ENCODE measurements at places on chromosomes 1 and 21.

- no peak for DNase-seq
Measured at GRCh38 chr1:41953291-41953690, 34.6 kb upstream of the HIVEP3 start.

GRCh38 chr1:168553680-168554553 lies 10.1 kb upstream of the XCL2 start:
- no peak for DNase-seq

- peak; percentile 96 for DNase-seq
Measured at GRCh38 chr1:38834937-38835827, 24.4 kb downstream of the RRAGC start.

- no peak for DNase-seq
Measured at GRCh38 chr1:99003581-99004253, 944 bp downstream of the PLPPR5 start.

GRCh38 chr1:43509740-43510375 lies 20.8 kb upstream of the PTPRF start:
- DNase-seq: no peak

DNA sequence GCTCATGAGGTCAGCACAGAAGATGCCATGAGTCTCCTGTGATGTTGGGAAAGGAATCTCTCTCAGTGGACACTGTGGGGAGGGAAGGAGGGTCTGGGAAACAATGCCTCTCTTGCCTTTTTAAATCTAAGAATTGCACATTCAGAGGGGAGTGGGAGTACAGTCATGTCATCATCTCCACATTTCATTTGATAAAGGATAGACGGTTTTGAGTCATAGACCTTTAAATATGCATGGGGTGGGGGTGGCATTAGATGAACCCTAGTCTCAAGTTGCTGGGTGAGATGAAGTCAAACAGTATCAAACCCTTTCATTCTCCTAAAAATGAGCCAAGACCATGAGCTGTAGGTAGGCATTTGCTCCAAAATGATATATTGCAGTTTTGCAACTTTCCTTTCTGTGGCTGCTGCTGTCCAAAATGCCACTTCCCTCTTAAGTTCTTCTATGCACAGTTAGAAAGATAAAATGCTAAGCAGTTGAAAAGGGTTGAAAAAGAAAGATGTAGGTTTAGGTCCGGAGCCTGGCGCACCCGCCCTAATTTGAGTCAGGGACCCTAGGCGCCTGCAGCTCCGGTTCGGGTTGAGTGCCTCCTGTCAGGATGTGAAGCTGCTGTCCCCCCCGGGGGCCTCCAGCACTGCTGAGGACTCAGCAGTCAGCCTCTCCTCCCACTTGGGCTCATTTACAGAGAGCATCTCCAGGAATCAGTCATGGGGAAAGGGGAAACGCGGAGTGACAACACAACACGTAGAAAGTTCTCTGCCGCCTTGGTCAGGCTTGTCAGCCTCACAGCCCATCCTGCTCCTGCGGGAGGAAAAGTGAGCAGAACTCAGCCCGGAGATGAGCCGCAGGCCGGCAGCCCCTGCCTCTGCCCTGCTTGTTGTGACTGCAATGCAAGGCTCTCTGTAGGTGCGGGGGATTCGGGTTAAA lies 479.3 kb upstream of the RUNX1 start:
- peak; percentile 57 for DNase-seq

DNA sequence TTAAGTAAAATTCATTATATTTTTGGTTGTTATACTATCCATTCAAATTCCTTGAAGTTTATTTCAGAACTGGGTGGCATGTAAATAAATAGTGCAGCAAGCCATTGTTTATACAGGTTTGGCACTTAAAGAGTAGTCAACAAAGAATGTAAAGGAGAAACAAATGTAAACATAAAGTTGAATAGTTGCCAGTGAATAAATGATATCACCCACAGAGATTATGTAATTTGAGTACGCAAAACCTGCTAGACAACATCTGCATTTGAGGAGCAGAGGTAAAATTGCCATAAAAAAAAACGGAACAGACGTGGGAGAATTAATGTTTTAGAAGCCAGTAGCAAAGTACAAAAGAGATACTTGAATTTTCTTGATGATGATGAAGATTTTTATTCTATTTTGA lies 111.6 kb downstream of the ADGRL2 start:
- no peak for DNase-seq

DNA sequence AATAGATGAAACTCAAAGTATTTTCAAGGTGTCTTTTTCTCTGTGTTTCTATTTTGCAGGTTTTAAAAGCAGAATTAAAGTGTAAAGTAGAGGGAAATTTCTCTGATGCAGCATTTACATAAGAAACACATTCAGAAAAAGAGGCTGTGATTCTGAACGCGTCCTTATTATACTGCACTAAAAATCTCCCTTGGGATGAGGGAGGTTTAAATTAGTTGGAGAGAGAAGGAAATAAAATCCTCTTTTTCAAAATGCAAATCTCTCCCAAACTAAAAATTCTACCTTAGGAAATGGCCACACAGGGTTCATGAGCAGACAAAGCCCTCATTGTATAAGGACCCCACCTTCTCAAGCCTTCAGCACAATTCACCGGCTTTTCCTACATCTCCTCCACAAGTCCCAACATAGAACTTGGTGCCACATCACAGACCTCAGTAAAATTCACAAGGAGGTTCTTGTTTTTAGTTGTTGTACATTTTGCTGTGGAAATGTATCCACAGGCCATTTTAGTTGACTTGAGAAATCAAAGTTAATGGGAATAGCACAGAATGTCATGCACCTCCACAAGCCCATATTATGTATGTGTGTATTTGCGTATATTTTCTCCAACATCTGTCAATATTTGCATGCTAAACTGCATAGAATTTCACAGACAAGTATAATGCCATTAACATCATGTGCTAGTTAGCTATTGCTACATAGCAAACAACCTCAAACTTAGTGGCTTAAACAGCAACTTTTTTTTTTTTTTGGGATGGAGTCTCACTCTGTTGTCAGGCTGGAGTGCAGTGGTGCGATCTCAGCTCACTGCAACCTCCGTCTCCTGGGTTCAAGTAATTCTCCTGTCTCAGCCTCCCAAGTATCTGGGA lies 59.8 kb downstream of the MAB21L3 start:
- no peak for DNase-seq

DNA sequence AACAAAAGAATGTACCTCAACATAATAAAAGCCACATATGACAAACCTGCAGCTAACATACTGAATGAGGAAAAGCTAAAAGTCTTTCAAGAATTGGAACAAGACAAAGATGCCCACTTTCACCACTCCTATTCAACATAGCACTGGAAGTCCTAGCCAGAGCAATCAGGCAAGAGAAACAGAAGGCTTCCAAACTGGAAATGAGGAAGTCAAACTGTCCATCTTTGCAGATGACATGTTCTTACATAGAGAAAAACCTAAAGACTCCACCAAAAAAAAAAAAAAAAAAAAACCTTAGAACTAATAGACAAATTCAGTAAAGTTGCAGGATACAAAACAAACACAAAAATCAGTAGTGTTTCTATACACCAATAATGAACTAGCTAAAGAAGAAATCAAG lies 20.2 kb downstream of the NSL1 start:
- no peak for DNase-seq

DNA sequence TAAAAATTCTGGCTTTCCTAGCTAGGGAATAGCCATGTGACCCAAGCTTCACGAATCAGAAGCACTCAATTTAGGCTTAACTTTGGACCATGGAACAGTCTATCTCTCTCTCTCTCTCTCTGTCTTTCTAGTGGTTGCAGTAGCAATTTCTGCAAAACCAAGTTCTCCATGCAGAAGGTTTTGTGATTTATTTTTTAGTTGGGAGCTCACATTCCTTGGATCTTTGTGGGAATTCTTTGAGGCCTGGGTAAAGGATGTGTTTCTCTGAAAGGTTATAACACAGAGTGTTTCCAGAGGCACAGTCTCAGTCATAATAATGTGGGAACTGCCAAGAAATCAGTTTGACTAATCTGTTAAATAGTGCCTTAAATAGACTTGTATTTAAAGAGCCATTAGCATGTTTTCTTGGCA lies 112.3 kb upstream of the COL11A1 start:
- DNase-seq: peak; percentile 3

GRCh38 chr21:33286600-33287456 lies 20.7 kb downstream of the IL10RB start:
- DNase-seq: peak; percentile 24

DNA sequence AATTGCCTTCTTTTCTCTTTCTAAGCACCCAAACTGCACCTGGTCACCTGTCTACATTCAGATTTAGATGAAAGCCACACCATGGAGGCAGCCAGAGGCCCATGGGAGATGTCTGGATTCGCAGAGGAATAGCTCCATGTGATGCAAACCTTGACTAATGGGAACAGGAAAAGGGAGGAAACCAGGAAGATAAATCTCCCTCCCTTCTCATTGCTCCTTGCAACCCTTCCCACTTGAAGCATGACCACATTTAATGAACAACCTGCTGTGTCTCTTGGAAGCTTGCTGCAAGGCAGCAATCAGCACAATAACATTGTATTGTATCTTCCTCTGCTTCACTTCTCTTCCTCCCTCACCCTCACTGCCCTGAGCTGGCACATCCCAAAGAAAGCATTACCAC lies 42.6 kb upstream of the KLF17 start:
- no peak for DNase-seq

GRCh38 chr1:243559575-243560162 lies 290.4 kb downstream of the AKT3 start:
- DNase-seq: no peak

GRCh38 chr1:12447307-12447706 lies 170.7 kb downstream of the DHRS3 start:
- DNase-seq: peak; percentile 49

- DNase-seq: no peak
Measured at GRCh38 chr21:35179990-35180540, 131.0 kb upstream of the RUNX1 start.

GRCh38 chr1:61724813-61725694 lies at the start of gene TM2D1:
Gene TM2D1 (minus strand): TSS chr1:61725141. CDS start chr1:61725120, 21 bp downstream.
- DNase-seq: peak; percentile 97

- no peak for DNase-seq
Measured at GRCh38 chr21:41370840-41371684, 9.2 kb downstream of the MX2 start.

- no peak for DNase-seq
Measured at GRCh38 chr21:45941717-45942546, 39.6 kb upstream of the COL6A1 start.

GRCh38 chr21:26377111-26377694 lies 195.9 kb downstream of the CYYR1 start:
- DNase-seq: no peak

DNA sequence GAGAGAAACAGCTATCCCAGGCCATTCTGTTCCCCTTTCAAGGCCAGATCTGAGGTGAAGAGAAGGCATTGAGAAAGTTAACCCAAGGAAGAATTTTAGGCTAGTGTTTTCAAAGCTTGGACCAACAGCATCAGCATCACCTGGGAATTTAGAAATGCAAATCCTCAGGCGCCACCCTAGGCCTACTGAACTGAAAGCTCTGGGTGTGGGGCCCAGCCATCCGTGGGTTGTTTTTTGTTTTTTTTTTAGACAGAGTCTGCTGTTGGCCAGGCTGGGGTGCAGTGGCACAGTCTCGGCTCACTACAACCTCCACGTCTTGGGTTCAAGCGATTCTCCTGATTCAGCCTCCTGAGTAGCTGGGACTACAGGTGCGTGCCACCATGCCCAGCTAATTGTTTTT lies 98.6 kb downstream of the RNF220 start:
- no peak for DNase-seq

- DNase-seq: no peak
Measured at GRCh38 chr1:56199061-56199460, 380.3 kb downstream of the PLPP3 start.

DNA sequence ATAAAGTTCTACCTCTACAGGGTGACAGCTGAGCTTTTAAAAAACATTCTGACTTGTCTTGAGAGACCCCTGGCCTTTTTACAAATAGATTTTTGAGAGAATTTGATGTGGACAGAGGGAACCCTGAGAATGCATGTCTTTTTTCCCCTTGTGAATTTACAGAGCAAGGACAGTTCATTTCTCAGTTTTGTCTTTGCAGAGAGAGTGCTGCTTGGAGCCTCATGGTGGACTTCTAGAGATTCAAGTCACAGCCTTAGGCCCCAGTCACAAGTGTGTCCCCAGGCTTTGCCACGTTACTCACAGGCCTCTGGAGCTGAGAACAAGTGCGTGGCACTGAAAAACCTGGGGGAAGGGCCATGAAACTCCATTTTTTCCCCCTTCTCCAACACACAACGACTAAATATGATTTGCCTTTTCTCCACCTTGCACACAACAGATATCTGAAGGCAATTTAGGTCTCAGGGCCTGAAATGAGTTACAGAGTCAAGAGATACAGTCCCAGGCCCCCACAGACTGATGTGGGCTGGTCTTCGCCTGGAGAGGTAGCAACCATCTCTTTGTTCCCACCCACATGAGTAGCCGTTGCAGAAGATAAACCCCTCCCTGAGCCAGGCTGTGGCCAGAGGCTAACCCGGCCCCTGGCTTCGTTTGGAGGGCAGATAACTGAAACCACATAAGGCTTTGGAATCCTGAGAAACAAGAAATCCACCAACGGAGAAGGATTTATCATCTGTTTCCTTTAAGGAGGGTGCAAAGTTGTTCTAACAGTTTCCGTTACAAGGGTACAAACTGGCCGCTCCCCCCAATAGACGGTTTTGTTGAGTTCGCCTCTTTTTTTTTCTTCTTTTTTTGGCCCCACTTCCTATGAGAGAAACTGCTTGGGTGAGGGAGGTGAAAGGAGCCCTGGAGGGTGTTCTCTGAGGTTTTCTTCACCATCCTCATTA lies 1.0 kb upstream of the PIGV start:
- peak; percentile 79 for DNase-seq

DNA sequence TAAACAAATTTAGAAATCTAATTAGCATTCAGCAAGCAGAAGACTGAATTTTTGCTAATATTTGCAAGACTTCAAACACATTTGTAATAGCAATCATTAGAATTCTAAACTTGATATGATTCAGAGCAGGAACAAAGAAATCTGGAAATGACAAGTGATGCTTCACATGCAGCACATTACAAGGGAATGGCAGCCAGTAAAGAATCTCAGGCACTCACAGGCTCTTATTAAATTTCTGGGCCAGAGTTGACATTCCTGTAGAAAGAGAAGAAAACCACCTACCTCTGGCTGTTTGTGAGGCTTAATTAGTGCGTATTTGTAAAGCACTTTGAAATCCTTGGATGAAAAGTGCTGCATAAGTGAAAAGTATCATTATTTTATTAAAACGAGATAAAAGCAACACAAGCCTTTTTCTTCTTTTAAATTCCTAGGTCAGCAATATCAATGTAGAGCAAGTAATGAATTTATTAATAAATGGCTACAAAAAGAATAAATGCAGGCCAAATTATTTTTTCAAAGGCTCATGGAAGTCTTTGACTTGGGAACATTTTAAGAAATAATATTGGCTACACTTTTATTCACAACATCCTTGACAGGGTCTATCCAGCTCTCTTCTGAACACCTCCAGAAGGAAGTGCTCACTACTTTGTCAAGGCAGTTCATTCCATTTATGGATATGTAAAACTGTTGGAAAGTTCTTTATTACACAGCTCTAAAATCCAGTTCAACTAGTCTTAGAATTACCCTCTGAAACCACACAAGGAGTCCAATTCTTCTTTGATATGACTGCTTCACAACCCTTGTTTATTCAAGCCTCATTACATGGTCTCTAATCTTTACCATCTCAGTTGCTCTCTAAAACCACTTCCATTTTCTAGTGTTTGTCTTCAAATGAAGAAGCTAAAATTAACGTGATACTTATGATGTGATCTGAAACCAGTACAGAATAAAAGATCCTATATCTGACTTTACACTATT lies 32.1 kb upstream of the SCYL3 start:
- DNase-seq: no peak
